HT1080 (cell line): ENCODE measurements at places on chromosomes 6 and 20.

- DNase-seq, result no peak
These were observed 2.3 kb downstream of the CCND3 start for GRCh38 chr6:41939176-41939847.

DNA sequence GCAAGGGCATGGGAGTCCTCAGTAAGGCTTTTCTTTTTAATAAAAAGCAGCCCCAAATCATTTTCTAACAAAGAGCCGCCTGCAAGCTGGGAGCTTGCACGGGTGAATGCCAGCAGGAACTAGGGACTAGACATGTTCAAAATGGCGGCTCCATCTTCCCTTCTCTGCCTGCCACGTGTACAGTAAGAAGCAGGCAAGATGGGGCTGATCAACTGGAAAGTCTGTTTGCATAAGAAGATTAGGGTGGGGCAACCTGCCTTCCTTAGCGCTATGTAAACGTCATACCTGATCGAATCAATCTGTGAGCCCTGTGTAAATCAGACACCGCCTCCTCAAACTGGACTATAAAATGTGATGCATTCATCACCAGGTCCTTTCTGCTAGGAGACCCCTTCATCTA, 299.4 kb upstream of the SOX4 start:
- DNase-seq, result no peak

GRCh38 chr6:89702349-89702748, 63.8 kb upstream of the LYRM2 start:
- no peak for DNase-seq

DNA sequence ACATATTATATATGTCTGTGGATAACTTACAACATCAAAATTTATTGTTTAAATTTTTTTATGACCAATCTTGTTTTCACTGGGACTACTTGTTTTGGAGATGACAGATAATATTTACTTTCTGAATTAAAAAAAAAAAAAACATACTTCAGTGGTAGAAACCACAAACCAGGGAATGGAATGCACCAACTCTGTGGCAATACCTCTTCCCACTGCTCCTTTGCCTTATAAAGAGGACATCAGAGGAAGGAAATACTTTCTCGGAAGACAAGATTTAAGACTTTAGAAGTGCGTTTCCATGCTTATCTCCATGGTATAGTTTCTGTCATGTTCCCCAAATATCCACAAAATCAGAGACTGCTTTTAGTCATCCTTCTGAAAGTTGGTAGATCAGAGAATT, 1241.1 kb upstream of the EYS start:
- DNase-seq, result peak; percentile 52

GRCh38 chr6:6785163-6785521, 196.6 kb downstream of the LY86 start:
- DNase-seq, result no peak

- peak; percentile 55 for DNase-seq
These were observed 365.2 kb downstream of the PAX1 start for GRCh38 chr20:22070610-22071058.

DNA sequence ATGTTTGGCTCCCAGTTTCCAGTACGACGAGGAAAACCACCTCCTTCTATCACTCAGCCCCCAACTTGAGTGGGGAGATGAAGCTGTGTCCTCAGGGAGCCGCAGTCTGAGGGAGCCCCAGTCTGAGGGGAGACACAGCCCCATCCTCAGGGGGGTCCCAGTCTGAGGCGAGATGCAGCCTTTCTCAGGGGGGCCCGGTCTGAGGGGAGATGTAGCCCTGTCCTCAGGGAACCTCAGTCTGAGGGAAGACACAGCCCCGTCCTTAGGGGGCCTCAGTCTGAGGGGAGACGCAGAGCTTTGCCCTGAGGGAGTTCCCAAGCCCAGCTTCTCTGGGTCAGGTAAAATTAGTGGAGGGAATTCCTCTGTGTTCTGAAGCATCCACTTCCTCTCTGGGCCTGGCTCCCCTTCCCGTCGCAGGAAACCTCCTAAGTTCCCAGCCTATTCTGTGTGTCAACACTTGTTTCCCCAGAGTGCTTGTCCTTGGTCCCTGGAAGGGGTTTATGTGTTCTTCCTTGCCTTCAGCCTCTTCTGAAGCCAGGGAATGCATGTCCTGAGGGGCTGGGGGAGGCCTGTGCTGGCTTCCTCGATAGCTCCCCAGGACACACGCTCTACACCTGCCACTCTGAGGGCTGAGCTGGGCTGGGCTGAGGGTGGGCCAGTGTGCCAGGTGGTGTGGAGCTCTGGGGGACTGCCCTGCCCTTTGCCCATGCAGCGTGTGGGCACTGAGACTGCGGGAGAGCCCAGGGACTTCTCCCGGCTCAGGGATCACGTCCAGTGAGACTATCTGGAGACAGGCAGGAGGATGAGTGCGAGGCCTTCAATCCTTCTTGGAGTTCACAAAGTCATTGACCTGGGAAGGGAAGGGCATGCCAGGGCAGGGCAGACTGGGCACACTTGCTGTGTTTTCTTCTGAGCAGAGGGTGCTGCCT, 55.4 kb downstream of the VEGFA start:
- DNase-seq, result no peak

- DNase-seq, result no peak
These were observed 27.1 kb downstream of the CDYL start for GRCh38 chr6:4803343-4803744.

- DNase-seq, result peak; percentile 44
These were observed 44.0 kb downstream of the EFCAB8 start for GRCh38 chr20:32902456-32903420.

- no peak for DNase-seq
These were observed 167.0 kb downstream of the GMPR start for GRCh38 chr6:16405375-16405774.

DNA sequence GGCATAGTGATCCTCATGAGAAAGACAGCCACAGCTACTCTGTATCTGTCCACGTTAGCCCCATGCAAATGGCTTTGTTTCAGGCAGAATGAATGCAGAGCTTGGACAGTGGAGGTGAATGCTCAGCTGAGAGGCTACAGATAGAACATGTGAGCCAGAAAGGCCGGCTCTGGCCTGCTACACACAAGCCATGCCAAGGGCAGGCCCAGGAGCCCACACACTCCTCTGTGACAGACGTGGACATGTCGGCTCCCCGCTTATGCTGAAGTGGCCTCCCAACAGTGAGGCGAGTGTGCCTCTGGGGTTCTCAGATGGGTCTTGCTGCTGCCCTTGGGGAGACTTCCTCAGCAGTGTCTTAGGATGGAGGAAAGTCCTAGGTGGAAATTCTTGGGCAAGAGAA, 159.6 kb downstream of the SYNDIG1 start:
- DNase-seq, result no peak

DNA sequence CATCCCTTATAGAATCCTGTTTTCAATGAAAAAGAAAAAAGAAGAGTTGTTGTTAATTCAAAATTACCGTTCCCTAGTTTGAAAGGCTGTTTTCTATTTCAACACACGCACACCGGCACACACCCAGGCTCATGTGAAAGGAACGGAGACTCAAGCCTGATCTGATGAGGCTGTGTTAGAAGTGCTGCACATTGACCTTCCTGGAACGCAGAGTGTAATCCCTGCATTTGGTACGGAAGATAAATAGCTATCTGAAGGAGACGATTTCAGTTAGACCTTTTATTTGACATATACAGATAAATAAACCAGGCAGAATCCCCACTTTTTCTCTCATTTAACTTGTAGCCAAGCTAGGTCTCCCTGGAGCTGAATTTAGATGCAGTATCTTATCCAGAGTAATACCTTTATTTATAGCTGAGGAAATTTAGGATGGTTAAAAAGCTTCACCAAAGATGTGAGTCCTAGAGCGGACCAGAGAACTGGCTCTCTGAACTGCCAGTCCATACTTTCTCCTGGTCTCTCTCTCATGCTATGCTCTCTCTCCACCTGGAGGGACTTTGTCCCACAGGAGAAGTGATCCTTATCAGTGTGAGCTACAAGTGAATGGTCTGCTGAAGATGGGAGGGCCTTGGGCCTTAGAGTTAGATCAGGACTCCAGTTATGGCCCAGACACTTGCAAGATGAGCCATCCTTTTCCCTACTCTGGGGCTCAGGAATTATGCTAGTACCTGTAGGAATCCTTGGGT, 30.6 kb downstream of the MAP3K4 start:
- DNase-seq, result no peak

DNA sequence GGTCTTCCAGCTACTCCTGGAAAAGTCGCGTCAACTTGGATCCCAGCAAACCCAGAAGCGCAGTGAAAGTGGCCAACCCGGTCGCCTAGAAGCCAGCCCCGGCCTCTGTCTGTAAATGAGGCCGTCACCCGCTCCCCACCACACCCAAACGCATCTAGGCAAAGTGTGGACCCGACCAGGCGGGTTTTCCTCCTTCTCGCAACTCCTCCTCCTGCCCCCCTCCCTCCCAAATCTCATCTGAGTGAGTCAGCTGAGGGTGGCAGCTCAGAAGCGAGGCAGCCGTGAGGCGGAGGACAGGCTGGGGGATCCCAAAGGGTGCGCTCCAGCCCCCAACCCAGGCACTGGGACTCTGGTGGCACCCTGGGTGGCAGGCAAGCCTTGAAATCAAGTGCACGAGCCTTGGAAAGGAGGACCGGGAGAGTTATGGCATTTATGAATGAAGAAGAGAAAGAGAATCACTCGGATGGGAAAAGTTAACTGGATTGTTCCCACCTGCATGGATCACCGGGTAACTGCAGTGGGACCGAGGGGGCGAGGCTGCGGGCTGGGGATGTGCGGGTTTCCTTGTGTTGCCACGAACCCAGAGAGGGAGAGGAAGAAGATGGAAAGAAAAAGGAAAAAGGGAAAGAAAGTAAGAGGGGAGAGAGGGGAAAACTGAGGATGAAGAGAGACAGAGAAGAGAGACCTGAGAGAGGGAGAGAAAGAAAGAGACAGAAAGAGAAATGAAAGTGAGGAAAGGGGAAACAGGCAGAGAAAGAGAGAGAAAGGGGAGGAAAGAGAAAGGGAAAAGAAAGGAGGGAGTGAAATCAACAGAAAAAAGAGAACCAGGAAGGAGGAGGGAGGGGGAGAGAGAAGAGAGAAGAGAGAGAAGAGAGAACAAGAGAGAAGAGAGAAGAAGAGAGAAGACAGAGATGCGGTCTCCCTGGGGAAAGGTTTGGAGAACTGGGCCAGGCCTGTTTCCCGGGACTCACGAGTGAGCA, at the start of gene APCDD1L:
Gene APCDD1L, minus strand, starts transcription at position 167 of the 980 bp plus-strand sequence. CDS start 692 bp downstream, outside the sequence.
- DNase-seq, result peak; percentile 73

DNA sequence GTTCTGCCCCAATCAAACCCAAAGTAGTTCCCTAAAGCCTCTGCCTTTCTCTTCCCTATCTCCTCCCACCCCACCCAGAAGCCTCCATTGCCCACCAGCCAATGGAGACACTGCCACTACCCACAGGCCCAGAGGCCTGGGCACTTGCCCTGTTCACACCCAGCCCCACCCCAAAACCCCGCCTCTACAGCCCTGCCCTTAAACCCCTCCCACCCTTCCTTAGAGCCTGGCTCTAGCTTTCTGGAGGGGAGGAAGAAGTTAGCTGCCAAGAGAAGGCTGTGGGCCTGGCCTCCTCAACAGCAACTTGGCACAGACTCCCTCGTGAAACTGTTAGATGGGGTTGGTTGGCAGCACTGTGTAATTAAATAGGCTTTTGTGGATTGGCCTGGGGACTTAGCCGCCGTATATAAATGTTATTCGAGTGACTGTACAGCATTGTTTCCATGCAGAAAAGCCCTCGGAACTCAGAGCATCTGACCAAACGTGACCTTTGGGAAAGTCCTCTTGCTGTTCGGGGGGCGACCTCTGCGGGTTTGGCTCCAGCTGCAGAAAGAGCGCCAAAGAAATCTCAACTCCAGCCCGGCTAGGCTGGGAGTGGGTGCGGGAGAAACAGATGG, 31.4 kb downstream of the COL11A2 start:
- peak; percentile 70 for DNase-seq

DNA sequence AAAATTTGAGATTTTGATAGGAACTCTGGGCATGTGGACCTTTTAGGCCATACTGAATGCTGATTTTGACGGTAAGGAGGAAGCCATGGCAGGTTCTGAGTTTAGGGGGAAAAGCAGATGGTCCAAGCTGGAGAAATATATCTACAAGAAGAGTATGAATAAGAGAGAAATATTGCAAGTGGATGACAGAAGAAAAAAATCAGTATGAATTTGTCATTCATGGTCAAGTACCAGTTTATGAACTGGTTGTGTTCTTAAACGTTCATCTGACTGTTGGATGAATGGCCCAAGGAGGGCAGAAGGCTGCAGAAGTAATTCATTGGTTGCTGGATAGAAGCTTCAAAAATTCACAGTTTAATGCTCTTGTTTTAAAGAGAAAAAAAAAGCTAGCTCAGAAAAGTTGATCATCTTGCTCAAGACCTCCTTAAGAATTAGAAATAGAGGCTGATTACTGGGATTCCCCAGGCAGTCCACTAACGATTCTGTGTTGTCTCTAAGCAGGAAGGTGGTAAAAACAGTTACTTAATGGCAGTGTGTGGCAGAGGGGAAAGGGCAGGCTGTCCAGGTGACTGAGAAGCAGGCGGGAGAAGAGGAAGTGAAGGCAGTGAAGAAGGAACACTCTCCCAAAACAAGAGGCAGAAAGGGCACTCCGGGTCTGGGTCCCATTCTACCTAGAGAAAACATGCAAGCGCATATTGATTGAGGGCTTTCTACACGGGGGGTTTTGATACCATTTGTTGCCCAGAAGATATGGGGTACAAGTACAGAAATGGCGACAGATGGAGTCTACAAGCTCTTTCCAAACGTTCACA, 2.0 kb upstream of the DUSP22 start:
- no peak for DNase-seq

DNA sequence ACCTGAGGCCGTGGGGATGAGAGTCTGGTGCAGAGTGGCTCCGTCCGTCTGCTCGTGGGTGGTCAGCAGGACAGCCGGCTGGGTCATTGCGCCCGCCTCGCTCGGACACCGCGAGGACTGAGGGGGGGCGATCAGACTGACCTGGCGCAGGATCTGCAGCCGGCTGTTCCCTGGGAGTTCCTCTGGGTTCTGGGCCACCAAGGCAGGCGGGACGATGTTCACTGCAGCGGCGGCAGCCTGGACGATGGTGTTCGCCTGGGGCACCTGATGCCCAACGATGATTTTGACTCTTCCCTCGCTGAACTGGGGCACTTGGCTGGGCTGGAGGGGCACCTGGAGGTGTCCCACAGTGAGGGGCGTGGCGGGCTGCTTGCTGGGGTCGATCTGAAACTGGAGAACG, 39.2 kb downstream of the ZFP64 start:
- no peak for DNase-seq

DNA sequence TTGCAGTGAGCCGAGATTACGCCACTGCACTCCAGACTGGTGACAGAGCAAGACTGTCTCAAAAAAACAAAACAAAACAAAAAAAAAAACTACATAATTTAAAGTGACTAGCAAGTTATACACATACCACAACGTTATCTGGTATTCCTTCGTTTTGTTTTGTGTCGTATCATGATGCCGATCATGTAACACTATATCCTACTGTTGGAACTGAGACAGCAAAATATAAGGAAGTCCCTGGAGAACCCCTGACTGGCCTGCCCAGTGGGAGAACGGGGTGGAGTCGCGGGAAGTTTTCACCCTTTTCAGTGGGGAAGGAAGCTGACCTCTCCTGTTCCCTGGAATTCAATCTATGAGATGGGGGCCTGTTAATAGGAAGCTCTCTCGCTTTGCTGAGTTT, 15.1 kb downstream of the SOX4 start:
- DNase-seq, result no peak
